ENCODE measurements at places on chromosomes 12 and 14. TPM values are rescaled to one million over a fixed set of nuclear protein-coding genes. Genes with fewer than 3 reads are reported as not detected.

KRT86 gene
- 0.33 TPM for polyA plus RNA-seq

PRIMA1 gene
- polyA plus RNA-seq = 3.5 TPM

- no peak for DNase-seq
These were observed 11.5 kb downstream of the ALG10 start for GRCh38 chr12:34033628-34034296.

- no peak for DNase-seq
These were observed 1.1 kb downstream of the ATXN3 start for GRCh38 chr14:92105073-92105892.

DNA sequence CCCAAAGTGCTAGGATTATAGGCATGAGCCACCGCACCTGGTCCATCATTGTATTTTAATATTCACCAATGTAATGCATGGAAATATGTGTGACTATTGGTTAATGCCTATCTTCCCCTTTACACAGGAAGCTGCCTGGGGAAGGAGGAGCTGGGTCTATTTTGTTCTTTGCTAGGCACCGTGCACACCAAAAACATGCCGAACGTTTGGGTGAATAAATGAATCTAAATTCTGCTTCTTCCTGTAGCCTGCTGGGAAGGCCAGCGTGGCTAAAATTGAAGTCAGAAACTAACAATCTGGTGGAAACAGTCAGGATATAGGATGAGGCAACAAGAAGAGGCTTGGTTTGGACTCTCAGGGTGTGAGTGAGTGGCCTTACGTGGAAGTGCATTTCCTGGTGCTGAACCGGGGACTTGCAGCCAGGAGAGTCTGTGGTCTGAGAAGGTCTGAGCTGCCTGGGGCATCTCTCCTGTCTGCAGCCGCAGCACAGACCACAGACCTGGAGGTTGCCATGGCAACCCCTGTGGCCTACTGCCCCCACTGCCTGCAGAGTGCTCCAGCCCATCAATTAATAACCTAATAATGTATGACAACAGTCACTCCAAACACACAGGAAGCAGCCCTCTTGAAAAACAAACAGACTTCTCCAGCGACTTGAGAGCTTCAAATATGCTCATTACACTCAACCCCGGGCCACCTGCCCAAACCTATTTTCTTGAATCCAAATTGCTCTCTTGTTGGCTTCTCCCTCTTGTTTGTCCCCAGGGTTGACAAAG is 5.5 kb upstream of the GPR68 start:
- DNase-seq = no peak

DNA sequence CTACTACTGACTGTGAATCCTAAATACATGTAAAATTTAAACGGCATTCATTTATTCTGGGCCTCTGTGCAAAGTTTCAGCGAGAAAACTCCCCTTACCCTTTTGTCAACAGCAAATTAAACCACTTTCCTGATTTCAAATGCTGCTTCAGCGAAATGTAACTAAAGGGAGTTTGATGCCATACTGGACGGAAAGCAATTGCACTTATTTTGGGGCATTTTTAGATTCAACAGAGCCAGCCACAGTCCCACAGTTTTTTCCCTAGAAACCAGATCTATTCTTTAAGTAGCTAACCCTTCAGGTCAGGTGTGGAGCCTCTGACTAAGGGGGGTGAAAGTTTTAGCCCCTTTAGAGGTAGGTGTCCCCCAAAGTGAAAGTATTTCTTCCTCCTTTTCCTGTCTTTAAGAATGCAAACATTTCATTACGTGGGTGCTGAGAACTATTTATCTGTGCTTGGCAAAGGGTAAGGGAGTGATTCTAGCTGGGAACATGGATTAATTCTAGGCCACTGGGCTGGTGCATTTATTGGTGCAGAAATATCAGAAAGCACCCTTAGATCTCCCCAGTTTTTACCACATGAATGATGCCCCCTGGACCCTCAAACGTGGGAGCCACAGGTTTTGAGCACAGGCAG is 72.7 kb downstream of the SPTB start:
- no peak for DNase-seq

- DNase-seq = no peak
These were observed 209.1 kb upstream of the DAAM1 start for GRCh38 chr14:58979325-58979724.

DNA sequence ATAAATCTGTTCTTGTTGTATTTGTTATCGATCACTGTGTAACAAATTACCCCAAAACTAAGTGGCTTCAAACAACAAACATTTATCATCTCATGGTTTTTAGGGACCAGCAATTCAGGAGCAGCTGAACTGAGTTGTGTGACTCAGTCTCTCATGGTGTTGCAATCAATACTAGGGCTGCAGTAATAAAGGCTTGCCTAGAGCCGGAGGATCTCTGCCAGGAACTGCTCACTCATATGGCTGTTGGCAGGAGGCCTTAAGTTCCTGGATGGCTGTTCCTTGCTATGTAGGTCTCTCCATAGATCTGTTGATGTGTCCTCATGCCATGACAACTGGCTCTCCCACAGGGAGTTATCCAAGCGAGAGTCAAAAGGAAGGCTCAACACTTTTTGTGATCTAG is 3.8 kb upstream of the PSMC6 start:
- no peak for DNase-seq

DNA sequence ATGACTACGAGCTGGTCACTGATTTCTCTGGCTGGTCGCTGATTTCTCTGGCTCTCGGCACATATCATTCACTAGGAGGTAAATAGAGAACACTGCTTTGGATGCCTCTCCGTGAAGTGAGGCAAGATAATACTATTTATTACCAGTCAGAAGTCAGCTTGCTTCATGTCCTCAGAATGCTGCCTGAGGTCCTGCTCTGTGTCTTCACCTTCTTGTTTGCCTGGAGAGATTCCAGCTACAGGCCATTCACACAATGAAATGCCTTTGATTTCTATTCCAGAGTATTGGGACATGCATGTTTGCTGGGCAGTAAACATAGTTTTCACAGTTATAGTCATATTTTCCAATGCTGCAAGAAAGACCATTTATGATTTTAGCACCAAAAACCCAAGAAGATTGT is 106.7 kb downstream of the AEBP2 start:
- DNase-seq = peak; percentile 43

- DNase-seq = no peak
These were observed 76.3 kb downstream of the CMAS start for GRCh38 chr12:22122359-22122758.

DNA sequence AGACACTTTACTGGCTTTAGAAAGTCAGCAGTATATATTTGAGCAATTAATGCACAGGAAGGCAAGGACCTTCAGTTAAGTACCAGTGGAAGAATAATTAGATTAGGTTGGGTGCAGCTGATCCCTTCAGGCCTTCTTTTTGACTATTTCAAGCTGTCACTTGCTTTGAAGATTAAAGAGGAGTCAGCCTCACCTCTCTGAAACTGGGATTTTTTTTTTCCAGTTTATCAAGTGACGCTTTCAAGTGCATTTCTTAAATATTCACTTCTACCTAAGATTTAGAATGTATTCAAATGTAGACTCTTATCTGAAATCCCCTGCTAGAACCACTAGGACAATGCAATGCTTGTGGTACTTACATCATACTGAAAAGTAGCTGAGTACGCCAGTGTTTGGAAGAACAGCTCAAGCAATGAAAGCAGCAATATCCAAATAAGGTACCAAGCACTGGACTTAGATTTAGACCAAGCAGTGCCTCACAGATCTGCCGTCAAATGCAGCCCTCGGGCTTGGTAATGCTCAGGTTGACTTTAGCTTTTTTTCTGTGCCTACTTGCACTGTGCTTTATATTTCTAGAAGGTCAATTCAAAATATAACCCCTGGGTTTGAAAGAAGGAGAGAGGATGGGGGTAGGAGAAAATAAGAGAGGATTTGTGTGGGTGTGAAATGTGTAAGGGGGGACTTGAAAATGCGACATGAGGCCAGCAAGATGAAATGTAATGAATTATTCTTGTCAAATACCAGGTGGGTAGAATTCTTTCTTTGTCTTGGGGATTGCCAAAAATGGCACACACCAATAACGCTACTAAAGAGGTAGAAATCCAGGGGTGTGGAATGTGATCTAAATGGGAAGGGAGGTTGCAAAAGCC is 3.7 kb upstream of the FERMT2 start:
- DNase-seq = no peak
